ENCODE measurements at places on chromosomes 5 and 9.

DNA sequence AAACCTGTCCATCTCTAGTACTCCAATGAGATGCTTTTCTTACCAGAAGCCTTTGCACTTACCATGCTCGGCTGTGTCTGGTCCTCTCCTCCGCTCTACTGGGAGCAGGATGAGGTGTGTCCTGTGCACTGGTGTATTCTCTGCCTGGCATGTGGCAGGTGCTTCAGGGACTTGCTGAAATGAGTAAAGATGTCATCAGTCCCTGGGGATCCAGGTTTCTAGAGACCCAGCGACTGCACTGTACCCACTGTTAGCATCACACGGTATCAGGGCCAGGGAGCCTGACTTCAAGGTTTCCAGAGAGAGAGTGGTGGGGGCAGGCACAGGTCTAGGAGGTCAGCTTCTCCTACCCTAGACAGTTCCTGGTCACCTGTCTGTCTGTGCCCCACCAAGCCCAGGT, 10.5 kb downstream of the PTTG1 start:
- DNase-seq = no peak

GRCh38 chr9:35930989-35931388, 21.7 kb downstream of the SPAAR start:
- DNase-seq = no peak

GRCh38 chr5:64347309-64347708, 158.5 kb upstream of the RGS7BP start:
- DNase-seq = peak; percentile 2

DNA sequence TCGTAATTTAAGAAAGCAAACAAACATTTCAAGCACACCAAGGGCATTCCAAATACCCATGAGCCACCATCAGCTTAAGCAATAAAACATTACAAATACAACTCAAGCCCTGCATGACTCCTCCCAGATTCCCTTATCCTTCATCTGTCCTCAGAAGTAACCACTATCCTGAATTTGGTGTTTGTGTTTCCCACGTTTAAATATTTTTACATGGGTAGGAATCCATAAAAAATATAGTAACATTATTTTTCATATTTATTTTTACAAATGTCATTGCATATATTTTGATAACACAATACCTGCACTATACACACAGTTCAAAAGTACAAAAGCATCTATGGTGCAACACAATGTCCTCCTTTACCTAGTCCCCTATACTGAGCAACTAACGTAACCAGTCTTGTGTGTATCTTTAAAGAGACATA, 6.4 kb downstream of the PRKAA1 start:
- no peak for DNase-seq

GRCh38 chr9:91905991-91906469, 44.0 kb downstream of the ROR2 start:
- DNase-seq = peak; percentile 86

DNA sequence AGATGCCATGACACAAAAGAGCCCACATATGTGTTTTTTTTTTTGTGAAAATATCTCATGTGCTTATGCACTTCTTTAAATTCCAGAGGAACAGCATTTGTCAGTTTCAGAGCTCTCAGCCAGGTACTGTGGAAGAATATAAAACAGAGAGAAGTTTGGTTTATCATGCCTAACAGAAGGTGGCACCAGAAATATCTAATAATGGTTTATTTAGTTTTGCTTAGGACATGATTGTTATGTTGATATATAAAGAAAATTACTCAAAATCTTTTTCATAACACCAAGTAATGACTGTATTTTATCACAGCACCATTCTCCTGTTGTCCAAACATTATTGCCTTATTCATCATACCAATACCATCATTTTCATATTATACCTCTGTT, 455.6 kb upstream of the ACTBL2 start:
- no peak for DNase-seq

GRCh38 chr5:95191330-95191729, 93.6 kb downstream of the MCTP1 start:
- DNase-seq = no peak

DNA sequence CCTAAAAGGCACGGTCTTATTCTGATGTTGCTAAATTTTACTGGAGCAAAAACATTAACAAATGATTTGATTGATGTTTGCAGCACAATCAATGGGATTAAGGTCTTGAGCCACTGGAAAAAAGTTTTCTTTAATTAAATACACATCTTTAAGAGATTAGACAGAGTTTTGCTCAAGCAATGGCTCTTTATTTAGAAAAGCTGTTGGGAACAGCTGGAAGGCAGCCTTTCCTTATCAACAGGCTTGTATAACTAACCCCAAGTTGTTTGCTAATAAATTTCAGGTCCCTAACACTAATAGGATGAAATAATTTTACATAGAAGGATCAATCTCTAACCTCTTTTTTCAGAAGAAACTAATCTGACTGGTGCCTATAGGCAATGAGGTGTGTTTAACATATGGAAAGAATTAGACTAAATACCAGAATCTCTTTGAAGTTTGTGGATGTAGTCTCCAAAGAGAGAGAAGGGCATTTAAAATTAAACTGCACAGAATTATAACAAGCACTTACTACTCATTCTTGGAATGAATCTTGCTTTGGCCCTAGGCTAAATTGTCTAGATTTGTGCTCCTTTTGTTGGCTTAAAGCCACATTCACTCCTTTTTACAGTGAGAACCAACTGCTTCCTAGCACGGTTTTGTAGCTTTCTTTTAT, 67.3 kb upstream of the TNFAIP8 start:
- DNase-seq = no peak

- no peak for DNase-seq
These were observed 44.8 kb upstream of the SNX2 start for GRCh38 chr5:122730037-122730436.

- no peak for DNase-seq
These were observed 193.0 kb upstream of the C9orf72 start for GRCh38 chr9:27766073-27766835.

DNA sequence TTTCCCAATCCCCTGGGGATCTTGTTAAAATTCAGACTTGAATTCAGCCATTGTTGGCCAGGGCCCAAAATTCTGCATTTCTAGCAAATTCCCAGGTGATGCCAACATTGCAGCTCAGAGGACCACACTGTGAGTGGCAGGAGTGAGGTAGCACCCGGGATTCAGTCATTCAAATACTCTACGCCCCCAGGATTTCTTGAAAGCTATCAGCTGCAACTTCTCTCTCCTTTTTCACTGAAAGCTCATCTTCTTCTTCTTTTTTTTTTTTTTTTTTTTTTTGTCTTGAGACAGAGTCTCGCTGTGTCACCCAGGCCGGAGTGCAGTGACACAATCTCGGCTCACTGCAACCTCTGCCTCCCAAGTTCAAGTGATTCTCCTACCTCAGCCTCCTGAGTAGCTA, 19.3 kb upstream of the ANKH start:
- no peak for DNase-seq

DNA sequence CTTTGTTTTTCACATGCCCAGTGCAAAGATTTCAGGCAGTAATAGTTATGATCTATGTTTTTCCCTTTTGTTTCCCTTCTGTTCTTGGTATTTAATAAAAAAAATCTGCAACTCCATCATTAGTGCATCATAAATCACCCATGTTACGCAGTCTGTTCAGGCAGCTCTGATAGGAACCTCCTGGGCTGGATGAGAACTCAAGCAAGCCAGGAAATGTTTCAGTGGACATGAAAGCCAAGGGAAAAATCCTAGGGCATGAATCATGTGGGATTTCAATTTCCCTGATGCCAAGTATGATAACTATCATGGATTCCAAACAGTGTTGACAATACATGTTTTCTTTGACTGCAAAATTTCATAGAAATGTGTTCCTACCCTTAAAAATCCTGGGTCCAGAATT, 119.7 kb upstream of the TARS1 start:
- no peak for DNase-seq

DNA sequence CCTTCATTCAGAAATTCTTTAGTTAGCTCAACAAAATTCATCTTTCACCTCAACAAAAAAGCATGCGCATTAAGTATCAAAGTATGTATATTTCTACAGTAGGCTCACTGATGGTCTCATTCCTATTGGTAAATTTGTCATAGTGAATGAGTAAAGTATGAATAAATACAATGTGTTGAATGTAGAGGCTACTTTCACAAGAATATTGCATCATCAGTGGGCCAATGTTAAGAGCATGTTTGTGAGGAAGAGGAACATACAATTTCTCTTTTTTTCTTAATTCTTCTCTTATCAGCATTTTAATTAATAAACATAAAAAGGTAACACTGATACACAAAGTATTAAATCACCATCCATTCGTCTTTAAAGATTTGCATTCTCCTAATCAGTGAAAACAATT, 505.1 kb downstream of the CETN3 start:
- no peak for DNase-seq

DNA sequence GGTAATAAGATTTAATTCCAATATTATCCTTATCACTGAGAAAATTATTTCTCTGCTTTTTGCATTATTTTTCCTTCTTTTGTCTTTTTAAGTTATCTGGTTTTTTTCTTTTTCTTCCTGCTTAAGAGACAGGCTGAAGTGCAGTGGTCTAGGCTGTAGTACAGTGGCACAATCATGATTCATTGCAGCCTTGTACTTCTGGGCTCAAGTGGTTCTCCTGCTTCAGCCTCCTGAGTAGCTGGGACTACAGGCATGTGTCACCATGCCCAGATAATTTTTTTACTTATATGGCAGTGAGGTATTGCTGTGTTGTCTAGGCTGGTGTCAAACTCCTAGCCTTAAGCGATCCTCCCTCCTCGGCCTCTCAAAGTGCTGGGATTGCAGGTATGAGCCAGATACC, 93.9 kb downstream of the SLC44A1 start:
- no peak for DNase-seq

DNA sequence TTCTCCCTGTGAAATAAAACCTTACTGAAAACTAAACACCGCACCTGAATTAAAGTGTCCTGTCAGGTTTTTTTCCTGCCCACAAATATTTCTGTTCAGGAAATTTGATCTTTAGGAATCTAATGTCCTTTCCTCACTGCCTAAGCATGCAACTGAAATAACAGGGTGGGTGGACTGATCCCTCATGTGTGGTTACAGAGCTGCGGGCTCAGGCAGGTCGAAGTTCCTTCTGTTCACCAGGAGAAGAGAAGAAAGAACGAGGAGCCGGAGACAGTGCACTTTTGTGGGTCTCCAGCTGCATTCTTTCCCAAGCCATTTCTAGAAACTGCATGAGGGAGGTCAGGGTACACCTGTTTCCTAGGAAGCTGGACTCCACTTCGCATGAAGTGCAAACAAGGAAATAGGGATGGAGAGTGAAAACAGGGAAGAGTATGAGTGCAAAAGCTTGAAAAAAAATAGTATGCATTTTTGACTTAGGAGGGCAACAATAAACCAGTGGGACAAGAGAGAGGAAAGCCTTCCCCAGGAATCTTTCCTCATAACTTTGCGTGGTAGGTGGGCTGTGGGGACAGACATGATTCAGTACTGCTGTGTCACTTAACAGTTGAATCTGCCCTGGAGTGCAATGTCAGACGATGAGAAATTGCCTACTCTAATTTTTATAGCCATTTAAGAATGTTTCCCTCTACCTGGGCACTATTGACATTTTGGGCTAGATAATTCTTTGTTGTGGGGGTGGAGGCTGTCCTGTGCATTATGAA, 60.3 kb downstream of the GCNT1 start:
- no peak for DNase-seq

- no peak for DNase-seq
These were observed 16.1 kb upstream of the IL13 start for GRCh38 chr5:132641841-132642240.
